Memory B cell (primary cell): ENCODE measurements at places on chromosomes 12 and 14.
A peak's percentile ranks its signal among the peaks of the same experiment; 100 is the strongest.

- no peak for DNase-seq
Observed at GRCh38 chr12:18718462-18718861, 19.4 kb downstream of the PLCZ1 start.

- no peak for DNase-seq
Observed at GRCh38 chr14:91280129-91280528, 35.6 kb upstream of the GPR68 start.

- DNase-seq = no peak
Observed at GRCh38 chr12:109092497-109093021, 713 bp downstream of the ALKBH2 start.

GRCh38 chr14:71588028-71588427 lies 344.2 kb upstream of the RGS6 start:
- DNase-seq = no peak

DNA sequence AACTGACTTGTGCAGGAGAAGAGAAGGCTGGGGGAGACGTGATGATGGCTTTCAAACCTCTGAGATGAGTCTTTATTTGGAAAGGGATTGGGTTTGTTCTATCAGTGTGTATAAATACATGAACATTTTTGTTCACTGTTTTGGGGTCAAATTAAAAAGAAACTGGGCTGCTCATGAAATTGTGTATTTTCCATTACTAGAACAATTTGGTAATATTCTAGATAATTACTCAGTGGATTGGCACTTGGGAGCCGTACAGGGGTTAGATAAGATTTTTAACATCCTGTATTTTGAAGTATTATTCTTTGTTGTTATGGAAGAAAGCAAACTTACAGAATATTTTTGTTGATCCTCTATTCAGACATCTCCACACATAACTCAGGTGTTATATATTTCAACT lies 340.6 kb downstream of the PRKD1 start:
- DNase-seq = no peak

- DNase-seq = no peak
Observed at GRCh38 chr14:100698666-100699448, 27.8 kb upstream of the DLK1 start.

- DNase-seq = no peak
Observed at GRCh38 chr12:40525054-40525453, 167.2 kb upstream of the CNTN1 start.

GRCh38 chr14:38662781-38663180 lies 406.9 kb upstream of the CLEC14A start:
- no peak for DNase-seq

DNA sequence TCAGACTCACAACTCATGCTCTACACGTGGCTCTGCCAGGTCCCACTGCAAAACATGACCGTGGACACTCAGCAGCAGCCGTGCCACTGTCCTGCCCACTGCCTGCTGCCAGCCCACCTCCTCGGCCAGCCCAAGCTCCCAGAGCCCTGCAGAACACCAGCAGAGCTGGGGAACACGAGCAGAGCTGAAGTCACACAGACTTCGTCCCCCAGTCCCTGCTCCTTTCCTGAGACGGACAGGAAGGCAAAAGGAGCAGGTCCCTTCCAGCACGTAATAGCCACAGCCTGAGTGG lies 152.1 kb downstream of the DPF3 start:
- no peak for DNase-seq

DNA sequence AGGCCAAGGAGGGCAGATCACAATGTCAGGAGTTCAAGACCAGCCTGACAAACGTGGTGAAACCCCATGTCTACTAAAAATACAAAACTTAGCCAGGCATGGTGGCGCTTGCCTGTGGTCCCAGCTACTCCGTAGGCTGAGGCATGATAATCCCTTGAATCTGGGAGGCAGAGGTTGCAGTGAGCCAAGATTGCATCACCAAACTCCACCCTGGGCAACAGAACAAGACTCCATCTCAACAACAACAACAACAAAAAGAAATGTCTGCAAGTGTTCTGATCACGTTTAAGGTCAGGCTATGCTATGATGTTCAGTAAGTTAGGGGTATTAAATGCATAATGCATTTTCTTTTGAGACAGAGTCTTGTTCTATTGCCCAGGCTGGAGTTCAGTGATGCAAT lies 6.7 kb upstream of the PLD4 start:
- DNase-seq = no peak

- no peak for DNase-seq
Observed at GRCh38 chr14:102786768-102787167, 9.5 kb downstream of the TRAF3 start.

- peak; percentile 69 for DNase-seq
Observed at GRCh38 chr14:60249321-60250256, 568 bp downstream of the PPM1A start.

DNA sequence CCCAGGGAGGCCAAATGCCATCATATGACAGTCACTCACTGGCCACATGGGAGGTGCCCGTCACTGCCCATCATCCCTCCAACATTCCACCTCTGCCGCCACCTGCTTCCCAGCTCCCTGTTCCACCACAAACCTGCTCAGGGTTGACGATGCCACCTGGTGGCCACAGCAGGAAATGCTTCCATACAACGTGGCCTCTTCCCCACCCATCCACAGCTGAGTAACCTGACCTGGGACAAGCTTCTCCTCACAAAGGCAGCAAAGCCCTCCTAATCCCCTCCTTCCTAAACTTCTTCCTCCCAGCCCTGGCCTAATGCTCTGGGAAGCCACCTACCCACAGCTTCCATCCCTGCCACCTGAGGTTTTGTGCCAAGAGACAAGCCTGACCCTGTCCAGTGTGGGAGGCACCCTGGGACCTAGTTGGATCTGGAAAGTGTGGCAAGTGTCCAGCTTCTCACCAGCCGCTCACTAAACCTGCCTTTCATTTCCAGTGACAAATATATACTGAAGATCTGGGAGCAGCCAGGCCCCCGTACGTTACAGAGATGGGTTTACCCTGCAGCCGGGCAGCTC lies 4.3 kb downstream of the DEGS2 start:
- no peak for DNase-seq

- DNase-seq = no peak
Observed at GRCh38 chr12:44286821-44287505, 451.1 kb downstream of the TMEM117 start.

DNA sequence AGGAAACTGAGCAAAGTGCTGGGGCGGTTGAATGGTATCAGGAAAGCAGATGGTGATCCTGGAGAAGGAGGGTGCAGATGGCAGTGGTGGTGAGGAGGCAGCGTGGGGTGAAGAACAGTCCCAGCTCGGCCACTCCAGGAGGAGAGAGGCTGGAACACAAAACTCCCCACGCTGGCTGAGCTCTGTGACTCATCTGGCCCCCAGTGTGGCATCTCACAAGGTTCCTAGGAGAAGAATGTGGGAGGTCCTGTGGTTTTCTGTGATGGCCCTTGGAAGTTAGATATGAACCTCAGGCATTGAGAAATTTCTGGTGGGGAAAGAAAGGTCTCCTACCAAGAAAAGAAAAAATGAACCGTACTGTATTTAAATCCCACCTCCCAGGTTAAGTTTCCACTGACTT lies 8.0 kb upstream of the NRXN3 start:
- DNase-seq = no peak
